ENCODE measurements at places on chromosomes 13 and 19.

GRCh38 chr19:12230751-12231733 lies 63.6 kb downstream of the ZNF44 start:
- no peak for DNase-seq

- no peak for DNase-seq
Measured at GRCh38 chr13:43030548-43030947, 7.2 kb downstream of the DNAJC15 start.

DNA sequence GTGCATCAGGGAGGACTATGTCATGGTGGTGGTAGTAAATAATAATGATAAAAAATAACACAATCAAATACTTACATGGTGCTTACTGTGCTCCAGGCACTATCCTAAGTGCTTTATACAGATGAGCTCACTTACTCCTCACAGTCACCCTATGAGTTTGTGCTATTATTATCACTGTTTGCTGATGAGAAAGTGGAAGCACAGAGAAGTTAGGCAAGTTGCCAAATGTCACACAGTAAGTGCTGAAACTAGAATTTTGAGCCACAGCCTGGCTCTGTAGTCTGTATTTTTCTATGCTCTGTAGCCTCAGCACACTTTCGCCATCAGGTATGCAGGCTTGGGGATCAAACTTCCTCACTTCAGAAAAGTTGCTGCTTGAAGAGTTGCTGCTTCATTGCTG lies 46.6 kb downstream of the HTR2A start:
- DNase-seq, result no peak

- no peak for DNase-seq
Measured at GRCh38 chr19:16320987-16321386, 3.6 kb upstream of the KLF2 start.

GRCh38 chr13:101265934-101266333 lies 150.4 kb downstream of the NALCN start:
- no peak for DNase-seq
